ENCODE measurements at places on chromosomes 2 and 18. TPM values are rescaled to one million over a fixed set of nuclear protein-coding genes. Genes with fewer than 3 reads are reported as not detected.

The ILKAP gene
- 21.3 TPM for total RNA-seq

GRCh38 chr2:9984871-9985480, 33.5 kb downstream of the GRHL1 start:
- DNase-seq, result no peak

DNA sequence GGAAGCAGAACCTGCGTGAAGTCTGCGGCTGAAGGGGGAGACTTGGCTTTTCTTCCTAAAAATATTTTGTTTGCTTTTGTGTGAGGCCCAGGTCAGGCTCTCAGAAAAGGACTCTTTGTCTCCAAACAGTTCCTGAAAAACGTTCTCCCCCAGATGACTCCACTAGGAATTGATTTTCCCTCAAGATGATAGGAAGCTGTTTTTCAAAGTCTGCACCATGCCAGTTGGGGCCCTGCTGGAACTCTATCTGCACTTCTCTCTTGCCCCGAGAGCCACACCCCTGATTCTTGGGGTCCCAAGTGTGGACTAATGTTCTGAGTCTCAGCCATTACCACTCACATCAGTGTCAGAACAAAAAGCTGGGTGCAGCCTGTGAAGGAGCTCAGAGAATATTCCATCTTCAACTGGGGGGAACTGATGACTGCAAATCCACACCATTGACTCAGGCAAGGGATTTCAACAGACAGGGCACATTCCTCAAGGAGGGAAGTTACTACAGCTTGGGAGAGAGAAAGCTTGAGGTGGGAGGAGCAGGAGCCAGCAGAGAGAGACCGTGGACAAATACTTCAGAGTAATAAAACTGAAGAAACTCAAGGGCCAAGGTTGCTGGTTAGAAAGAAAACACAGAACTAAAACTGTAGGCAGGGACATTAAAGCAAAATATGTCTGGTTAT, 768.3 kb downstream of the RNF144A start:
- no peak for DNase-seq

The SOX11 gene
- not detected for total RNA-seq

DNA sequence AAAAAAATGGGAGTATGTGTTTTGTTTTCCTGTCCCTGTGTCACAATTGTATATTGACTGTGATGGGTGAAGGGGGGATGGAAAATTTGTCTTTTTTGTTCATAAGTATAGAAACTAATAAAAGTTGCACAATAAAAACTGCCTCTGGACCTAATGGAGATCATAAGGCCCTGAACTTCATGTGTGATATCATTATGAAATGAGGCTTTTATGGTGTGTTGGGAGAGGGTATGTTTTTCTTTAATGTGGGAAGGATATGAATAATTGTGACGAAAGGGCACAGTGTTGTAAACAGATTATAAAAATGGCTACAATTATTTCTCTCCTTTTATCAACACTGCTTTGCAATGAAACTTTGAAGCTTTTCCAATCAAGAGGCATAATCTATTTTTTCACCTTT, 1889.3 kb upstream of the CELF4 start:
- no peak for DNase-seq

The HOXD8 gene
- total RNA-seq, result 24.6 TPM

- no peak for DNase-seq
Measured at GRCh38 chr2:192145496-192145895, 49.2 kb downstream of the TMEFF2 start.

The NOP58 gene
- total RNA-seq, result 37.2 TPM

- DNase-seq, result no peak
Measured at GRCh38 chr2:237235383-237236095, 149.8 kb downstream of the COPS8 start.

The SPATA3 gene
- not detected for total RNA-seq

The CCDC148 gene
- 0.48 TPM for total RNA-seq
